Uterus (tissue), 4 donors: ENCODE measurements at places on chromosomes 1 and 21. TPM values are rescaled to one million over a fixed set of nuclear protein-coding genes. Genes with fewer than 3 reads are reported as not detected.

The TMEM82 gene
- not detected for total RNA-seq

The GABRD gene
- total RNA-seq = not detected

The PDZK1 gene
- total RNA-seq = 0.35 TPM

The HMGCS2 gene
- not detected for total RNA-seq

The BLACAT1 gene
- total RNA-seq = not detected

The SPOCD1 gene
- total RNA-seq = not detected

The DYRK1A gene
- 105 TPM for total RNA-seq

The TNFRSF18 gene
- total RNA-seq = not detected

The AQP10 gene
- not detected for total RNA-seq

The TIAM1 gene
- 43.7 TPM for total RNA-seq
